ENCODE measurements at places on chromosomes 1 and 21.

- no peak for DNase-seq
Observed at GRCh38 chr1:58983162-58983561, 199.3 kb upstream of the JUN start.

DNA sequence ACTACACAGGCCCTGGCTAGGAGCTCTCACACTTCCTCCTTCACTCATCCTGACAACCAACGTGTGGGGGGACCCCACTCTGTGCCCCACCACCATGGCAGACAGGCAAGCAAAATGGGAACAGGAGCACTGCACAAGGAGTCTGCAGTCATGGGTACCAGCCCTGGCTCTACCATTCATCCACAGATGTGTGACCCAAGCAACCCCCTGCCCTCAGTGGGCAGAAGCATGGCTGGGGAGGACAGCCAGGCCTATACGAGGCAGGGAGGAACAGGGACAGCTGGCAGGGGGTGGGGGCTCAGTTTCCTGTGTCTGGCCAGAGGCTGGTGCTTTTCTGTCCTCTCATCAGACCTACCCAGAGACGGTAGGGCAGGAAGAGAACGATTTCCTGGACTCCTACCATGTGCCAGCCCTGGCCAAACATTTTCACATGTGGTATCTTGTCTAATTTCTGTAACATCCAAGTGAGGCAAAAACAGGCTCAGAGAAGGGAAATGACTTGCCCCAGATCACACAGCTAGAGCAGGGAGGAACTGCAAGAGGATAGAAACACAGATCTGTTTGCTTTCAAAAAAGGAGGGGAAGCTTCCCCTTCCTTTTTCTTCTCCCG lies 178.0 kb downstream of the HIVEP3 start:
- no peak for DNase-seq

DNA sequence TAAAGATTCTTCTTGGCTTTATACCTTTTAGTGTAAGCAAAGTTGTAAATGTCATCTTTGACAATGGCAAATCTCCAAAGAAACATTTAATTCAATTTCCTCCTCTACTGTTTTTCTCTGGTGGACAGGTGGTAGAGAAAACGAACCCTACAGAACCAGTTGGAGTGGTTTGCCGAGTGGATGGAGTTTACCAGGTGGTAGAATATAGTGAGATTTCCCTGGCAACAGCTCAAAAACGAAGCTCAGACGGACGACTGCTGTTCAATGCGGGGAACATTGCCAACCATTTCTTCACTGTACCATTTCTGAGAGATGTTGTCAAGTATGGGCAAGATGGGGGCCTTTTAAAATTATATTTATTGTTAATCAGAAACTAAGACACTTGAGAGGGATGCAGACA lies 25.8 kb downstream of the UAP1 start:
- no peak for DNase-seq

GRCh38 chr1:47659146-47659545 lies 221.3 kb downstream of the FOXD2 start:
- no peak for DNase-seq

DNA sequence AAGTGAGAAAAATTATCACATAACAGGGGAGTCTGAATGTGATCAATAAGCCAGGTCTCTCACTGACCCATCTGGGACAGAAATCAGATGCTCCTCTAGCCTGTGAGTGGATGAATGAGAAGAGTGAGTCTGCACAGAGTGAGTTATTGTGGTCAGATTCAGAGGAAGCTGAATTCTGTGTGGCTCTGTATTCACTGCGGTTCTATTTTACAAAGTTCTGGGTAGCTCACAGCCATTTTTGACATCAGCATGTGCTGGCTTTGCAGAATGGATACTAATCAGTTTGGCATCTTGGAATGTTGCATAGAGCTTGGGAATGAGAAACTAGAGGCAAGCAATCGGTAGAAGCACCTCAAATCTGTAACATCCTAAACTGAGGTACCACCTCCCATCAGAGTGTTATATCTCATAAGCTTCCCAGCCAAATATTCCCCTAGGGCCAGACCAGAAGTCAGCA lies 3.8 kb downstream of the COLGALT2 start:
- DNase-seq = no peak

DNA sequence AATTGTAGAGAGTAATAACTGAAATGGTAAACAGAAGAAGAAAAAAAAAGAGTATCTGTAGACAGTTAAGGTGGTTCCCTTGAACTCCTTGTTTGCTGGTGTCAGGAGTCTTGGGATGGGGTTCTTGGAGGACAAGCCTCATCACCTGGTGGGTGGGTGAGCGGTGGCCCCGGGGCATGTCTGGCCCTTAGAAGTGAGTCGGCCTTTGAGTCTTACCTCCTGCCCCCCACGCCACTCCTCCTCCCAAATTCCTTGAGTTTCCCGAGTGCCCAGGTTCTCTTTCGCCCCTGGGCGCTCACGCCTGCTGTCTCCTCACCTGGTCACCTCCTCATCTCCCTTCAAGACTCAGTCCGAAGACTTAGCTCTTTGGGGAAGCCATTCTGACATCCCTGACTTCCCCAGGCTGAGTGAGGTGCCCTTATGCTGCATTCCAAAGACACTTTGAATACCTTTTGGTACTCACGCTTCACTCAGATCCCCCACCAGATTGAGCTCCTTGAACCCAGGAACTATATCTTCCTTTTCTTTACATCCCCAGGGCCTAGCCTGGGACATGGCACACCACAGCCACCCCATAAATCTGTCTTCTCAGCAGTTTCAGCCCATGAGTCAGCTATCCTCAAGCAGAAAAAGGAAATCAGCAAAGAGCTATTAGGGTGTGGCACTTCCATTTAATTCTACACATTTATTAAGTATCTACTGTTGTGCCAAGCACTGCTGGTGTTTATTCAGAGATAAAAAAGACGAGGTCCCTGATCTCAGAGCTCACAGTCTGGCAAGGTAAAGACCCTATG lies 13.5 kb upstream of the IKBKE start:
- no peak for DNase-seq

DNA sequence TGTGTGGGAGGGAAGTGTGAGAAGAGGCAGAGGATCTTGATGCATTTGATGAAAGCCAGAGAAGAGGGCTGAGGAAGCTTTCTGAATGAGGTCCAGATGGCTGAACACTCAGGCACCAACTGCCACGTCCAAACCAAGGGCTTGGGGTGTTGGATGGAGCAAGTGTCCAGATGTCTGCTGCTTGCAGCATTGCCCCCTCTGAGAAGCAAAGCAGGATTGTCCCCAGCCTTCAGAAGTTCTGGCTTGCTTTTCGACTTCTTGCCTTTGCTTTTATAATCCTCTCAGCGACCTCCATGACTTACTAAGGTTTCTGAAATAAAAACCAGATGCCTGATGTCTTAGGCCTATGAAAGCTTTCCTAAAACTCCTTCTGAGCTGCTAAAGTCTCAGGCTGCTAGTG lies 182.5 kb downstream of the HUNK start:
- no peak for DNase-seq

- no peak for DNase-seq
Observed at GRCh38 chr21:25515484-25516405, 91.5 kb downstream of the MRPL39 start.

- peak; percentile 13 for DNase-seq
Observed at GRCh38 chr1:220879076-220879508, at the start of gene HLX. Gene HLX, plus strand, starts transcription at chr1:220879443. Its CDS starts 415 bp downstream, at chr1:220879858.

- DNase-seq = no peak
Observed at GRCh38 chr1:97007840-97008604, 286.4 kb downstream of the PTBP2 start.

GRCh38 chr21:44658541-44658910 lies 794 bp downstream of the KRTAP12-3 start:
- no peak for DNase-seq

GRCh38 chr21:45525910-45526306 lies 16.3 kb downstream of the SLC19A1 start:
- DNase-seq = no peak

GRCh38 chr21:37383086-37383485 lies 16.5 kb downstream of the DYRK1A start:
- no peak for DNase-seq

GRCh38 chr1:172977296-172978017 lies 73.3 kb downstream of the TNFSF18 start:
- no peak for DNase-seq

GRCh38 chr1:109821831-109822745 lies 58.4 kb upstream of the EPS8L3 start:
- no peak for DNase-seq

- DNase-seq = no peak
Observed at GRCh38 chr1:30748098-30748698, 9.4 kb downstream of the LAPTM5 start.

GRCh38 chr1:41618066-41618825 lies 133.8 kb upstream of the EDN2 start:
- no peak for DNase-seq

DNA sequence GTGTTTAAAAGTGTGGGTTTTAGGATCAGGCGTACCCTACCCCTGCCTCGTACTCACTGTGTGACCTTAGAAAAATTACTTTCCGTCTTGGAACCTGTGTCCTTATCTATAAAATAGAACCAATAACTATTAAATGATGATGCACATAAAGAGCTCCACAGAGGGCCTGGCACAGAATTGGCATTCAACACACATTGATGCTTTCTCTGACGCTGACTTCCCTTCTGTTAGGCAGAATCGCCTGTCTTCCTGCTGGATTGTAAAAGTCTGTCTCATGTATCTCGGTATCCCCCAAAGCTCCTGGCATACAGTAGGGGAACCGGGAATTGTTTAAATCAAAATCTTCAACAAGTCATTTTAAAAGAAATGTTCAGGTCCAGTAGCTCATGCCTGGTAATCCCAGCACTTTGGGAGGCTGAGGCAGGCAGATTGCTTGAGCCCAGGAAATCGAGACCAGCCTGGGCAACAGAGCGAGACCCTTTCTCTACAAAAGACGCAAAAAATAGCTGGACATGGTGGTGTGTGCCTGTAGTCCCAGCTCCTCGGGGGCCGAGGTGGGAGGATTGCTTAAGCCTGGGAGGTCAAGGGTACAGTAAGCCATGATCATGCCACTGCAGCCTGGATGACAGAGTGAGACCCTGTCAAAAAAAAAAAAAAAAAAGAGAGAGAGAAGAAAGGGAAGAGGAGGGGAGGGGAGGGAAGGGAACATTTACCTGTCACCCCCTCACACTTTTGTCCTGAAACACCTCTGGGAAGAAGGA lies 41.3 kb upstream of the FHAD1 start:
- DNase-seq = no peak

DNA sequence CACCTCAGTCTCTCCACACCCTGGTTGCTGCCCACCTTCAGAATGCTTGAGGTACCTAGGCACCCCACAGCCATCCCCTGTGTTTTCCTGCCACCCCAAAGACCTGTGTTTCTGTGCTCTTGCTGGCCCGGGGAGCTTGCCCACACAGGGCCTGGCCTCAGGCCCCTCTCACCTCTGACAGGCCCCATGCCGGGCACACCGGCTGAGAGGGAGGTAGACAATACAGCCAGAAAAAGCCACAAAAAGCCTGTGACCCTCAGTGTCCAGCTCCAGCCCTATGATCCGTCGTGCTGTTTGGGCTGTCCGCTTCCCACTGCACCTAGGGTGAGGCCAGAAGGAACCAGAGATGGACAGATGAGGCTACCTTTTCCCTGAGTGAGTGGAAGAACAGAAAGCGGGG lies 11.4 kb downstream of the SEMA6C start:
- DNase-seq = no peak

DNA sequence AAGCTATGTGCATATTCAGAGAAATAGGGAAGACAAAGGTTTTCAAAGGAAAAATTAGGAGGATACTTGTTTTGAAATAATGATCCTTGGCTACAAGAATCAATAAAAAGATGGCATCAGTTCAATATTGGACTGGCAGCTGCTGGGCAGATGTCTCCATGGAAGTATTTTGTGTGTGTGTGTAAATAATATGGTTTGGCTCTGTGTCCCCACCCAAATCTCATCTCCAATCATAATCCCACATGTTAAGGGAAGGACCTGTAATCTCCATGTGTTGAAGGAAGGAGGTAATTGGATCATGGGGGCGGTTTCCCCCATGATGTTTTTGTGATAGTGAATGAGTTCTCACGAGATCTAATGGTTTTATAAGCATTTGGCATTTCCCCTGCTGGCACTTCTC lies 40.4 kb upstream of the LRRC7 start:
- DNase-seq = no peak

- no peak for DNase-seq
Observed at GRCh38 chr1:226938903-226939437, 1.1 kb upstream of the COQ8A start.

GRCh38 chr1:40986956-40987355 lies 7.5 kb downstream of the CTPS1 start:
- DNase-seq = no peak

DNA sequence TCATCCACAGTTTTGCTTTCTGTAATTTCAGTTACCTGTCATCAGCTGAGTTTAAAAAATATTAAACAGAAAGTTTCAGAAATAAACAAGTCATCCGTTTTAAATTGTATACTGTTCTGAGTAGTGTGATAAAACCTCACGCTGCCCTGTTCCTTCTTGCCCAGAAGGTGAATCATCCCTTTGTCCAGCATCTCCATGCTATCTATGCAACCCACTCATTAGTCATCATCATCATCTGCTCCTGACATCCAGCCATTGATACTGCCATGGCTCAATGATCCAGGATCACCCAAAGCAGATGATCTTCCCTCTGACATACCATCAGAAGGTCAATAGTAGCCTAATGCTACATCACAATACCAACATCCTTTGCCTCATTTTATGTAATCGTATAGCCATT lies 198.3 kb downstream of the SLC44A5 start:
- no peak for DNase-seq

- DNase-seq = no peak
Observed at GRCh38 chr1:212291505-212292134, 6.4 kb downstream of the PPP2R5A start.

Data from activated naive CD4-positive, alpha-beta T cell treated with Interleukin-2 at 50 U/mL for 16 hours (primary cell).